ENCODE measurements at places on chromosomes 7 and 10.

DNA sequence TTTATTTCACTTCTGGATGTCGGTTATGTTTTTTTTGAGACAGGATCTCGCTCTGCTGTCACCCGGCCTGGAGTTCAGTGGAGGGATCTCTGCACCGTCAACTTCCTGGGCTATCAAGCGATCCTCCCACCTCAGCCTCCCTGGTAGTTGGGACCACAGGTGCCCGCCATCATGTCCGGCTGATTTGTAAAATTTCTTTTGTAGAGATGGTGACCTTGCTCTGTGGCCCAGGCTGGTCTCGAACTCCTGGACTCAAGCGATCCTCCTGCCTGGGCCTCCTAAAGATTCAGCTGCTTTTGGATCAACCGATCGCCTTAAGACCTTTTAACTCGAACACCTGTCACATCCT lies 606 bp upstream of the RABGEF1 start:
- DNase-seq: no peak

GRCh38 chr7:8491106-8491505 lies 57.7 kb downstream of the NXPH1 start:
- DNase-seq: no peak

GRCh38 chr10:89954787-89955566 lies 253.6 kb downstream of the KIF20B start:
- DNase-seq: no peak

GRCh38 chr10:127534074-127534473 lies 15.0 kb upstream of the NPS start:
- DNase-seq: no peak

GRCh38 chr10:32266979-32267378 lies 80.0 kb downstream of the EPC1 start:
- DNase-seq: no peak

- DNase-seq: no peak
These were observed 749.4 kb downstream of the SUGCT start for GRCh38 chr7:40884241-40884640.

GRCh38 chr7:73397521-73398281 lies 35.9 kb upstream of the FZD9 start:
- DNase-seq: no peak

DNA sequence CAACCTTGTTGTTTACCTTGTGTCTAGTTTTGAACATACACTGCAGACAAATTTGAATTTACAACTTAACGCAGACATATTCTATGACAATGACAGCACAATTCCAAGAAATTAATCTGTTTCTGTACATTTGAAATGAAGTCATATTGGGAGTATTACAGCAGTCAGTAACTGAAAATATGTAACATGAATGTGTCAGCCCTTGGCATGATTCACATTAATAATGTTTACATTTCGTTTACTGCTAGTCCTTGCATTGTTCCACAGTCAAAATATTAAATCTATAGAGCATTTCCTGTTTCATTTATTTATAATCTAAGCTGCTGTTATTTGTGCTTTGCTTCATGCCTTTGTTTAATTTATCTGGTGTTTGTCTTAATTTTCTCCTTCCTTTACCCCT lies 80.4 kb downstream of the NOC3L start:
- no peak for DNase-seq

DNA sequence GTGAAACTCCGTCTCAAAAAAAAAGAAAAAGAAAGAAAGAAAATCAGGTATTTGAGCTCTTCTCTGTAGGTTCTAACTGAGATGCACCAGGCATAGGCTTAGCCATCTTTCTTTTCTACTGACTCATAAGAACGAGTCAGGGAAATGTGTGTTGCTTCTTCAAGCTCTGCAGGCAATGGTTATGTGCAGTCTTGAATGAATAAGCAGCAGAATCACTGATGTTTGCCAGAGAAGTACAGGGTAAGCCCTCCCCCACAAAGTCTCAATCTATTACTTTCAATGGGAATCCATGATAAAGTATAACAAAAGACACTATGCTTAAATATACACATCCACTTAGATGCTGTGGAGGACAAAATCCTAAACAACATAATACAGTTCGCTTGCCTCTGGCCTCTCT lies 239.2 kb downstream of the PARD3 start:
- no peak for DNase-seq

DNA sequence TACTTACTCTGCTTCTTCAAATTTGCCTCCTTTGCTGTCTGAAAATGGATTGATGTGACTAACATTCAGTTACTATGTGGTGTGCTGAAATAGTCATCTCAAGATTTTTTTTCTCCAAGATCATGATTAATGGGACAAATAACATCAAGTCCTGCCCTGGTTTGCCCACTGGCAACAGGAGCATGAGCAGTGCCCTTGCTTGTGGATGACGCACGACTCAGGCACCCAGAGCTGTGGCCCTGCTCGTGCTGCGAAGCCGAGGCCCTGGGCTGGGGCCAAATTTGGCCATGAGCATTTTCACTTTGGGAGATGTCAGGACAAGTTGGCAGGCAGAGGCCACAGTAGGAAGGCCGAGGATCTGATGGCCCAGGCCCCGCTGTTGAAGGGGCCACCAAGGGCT lies 239.8 kb upstream of the IGFBP3 start:
- DNase-seq: no peak

- no peak for DNase-seq
These were observed 59.8 kb downstream of the ARID5B start for GRCh38 chr10:61961278-61961677.

DNA sequence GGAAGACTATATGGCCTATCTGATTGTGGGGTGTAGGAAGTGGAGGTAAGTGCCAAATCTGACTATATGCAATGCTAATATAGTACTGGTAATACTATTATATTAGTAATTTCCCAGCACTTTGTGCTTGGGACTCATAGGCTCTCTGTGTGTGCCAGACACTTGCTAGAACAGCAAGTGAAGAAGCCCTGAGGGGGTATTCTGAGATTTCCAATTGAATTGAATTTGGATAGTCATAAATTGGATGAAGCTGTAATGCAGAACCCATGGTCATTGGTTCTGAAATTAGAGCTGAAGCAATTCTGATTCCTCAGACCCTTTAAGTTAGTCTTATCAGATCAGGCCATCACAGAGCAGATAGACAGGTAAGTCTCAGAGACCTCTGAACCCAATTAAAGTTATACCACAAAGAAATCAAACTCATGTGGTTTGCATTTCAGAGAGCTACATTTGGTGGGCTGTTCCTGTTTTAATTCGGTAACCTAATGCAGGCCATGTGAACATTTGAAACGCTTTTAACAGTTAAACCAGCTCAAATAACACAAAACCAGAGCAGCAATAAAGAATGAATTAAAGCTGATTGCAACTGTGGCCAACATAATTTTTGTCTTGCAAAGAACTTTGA lies 179.5 kb downstream of the CREB5 start:
- no peak for DNase-seq

DNA sequence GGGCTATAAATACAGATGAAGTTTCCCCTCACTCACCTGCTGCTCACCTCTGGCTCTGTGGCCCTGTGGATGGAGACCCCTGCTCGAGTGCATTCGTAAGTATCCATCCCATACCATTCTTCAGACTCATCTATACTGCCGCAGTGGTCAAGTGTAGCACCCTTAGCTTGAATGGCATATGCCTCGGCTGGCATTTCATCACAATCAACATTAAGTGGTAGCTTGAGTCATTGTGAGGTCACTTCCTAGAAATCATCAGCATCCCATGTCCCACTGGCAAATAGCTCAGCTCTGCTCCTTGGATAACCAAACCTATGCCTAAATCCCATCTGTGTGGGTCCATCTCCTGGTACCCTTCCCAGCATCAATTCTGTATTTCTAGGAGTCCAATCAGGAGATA lies 38.2 kb downstream of the MDH2 start:
- no peak for DNase-seq

DNA sequence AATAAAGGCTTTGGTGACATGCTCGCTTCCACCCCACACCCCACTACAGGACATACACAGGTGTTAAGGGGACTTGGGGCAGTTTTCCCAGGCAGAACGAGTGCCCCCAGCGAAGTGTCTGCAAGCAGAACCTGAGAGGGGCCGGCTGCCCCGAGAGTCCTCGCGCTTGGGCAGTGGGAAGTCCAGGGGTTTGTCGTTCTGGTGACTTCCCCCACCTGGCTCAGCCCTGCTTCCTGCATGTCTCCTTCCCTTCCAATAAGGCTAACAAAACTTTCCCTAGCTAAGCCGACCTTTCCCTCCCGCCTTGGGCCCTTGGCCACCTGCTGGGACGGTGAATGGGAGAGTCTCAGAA lies 916 bp downstream of the VWA2 start:
- no peak for DNase-seq

- DNase-seq: no peak
These were observed 88.4 kb downstream of the ABCA13 start for GRCh38 chr7:48259463-48260280.

- no peak for DNase-seq
These were observed 10.4 kb downstream of the HTR7 start for GRCh38 chr10:90847436-90847835.

- DNase-seq: no peak
These were observed 29.8 kb downstream of the NPY start for GRCh38 chr7:24313777-24314176.

DNA sequence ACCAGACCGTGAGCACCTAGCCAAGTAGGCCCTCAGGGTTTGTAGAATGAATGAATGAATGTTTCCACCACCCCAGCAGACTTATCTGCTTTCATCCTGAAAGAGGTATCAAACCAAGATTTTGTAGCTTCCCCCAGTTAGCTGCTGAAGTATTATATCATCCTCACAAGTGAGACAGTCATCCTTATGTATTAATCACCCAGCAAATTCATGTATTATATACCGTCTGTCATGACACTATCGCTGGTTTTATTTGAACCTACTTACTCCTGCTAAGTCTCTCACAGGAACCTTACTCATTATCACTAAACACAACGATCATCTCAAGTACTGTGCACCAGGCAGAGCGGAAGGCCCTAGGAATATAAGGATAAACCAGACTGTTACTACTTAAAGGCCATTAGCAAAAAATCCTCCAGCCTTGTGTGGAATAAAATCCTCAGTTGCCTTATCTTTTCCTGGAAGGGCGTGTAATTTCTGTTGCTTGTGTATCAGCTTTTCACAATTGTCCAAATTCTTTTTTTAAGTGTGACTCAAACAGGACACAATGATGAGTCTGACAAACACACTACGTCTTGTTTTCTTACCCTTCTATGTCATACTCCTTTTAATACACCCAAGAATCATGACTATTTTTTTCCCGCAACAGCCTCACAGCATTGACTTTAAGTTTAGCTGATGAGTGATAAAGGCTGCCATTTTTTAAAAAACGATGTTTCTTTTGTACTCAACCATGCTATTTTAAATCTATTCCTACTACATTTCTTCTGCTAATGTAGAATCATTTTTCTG lies 176.1 kb upstream of the KLF14 start:
- DNase-seq: no peak

GRCh38 chr7:94296881-94297280 lies 97.8 kb upstream of the COL1A2 start:
- DNase-seq: no peak

GRCh38 chr10:77820349-77820748 lies 106.2 kb downstream of the DLG5 start:
- no peak for DNase-seq

DNA sequence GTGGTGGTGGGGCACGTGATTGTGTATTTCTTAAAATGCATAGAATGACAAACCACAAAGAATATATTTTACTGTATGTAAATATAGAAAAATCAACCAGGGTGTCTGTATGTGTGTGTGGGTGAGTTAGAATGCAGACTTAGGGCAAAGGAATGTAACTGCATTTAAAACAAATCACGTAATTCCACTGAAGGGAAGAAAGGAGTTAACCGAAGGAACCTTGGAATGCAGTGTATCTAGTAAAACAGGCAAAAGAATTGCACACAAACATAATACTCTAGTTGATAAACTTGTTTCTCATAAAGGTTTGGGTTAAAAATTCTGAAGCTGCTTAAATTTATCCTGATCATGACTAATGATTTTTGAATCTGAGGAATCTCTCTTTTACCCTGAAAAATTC lies 134.9 kb downstream of the ADRA2A start:
- no peak for DNase-seq

GRCh38 chr10:97733256-97733655 lies 3.7 kb upstream of the ZFYVE27 start:
- DNase-seq: no peak

- DNase-seq: no peak
These were observed 14.8 kb downstream of the CPA5 start for GRCh38 chr7:130359276-130359857.

- no peak for DNase-seq
These were observed 134.6 kb downstream of the GRM3 start for GRCh38 chr7:86778271-86778670.

GRCh38 chr7:27478084-27478483 lies 184.6 kb downstream of the HIBADH start:
- DNase-seq: no peak

GRCh38 chr7:158685693-158686092 lies 18.9 kb downstream of the NCAPG2 start:
- no peak for DNase-seq

GRCh38 chr7:138008588-138009349 lies 6.9 kb upstream of the CREB3L2 start:
- DNase-seq: no peak

GRCh38 chr7:155750255-155751125 lies 61.8 kb downstream of the SHH start:
- no peak for DNase-seq

DNA sequence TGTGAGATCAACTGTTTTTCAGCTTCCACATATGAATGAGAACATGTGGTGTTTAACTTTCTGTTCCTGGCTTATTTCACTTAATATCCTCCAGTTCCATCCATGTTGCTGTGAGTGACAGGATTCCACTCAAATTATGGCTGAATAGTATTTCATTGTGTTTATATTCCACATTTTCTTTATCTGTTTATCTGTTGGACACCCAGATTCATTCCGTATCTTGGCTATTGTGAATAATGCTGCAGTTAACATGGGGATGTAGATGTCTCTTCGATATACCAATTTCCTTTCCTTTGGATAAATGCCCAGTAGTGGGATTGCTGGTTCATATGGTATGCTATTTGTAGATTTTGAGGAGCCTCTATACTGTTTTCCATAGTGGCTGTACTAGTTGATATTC lies 47.9 kb downstream of the GALNT11 start:
- DNase-seq: no peak

DNA sequence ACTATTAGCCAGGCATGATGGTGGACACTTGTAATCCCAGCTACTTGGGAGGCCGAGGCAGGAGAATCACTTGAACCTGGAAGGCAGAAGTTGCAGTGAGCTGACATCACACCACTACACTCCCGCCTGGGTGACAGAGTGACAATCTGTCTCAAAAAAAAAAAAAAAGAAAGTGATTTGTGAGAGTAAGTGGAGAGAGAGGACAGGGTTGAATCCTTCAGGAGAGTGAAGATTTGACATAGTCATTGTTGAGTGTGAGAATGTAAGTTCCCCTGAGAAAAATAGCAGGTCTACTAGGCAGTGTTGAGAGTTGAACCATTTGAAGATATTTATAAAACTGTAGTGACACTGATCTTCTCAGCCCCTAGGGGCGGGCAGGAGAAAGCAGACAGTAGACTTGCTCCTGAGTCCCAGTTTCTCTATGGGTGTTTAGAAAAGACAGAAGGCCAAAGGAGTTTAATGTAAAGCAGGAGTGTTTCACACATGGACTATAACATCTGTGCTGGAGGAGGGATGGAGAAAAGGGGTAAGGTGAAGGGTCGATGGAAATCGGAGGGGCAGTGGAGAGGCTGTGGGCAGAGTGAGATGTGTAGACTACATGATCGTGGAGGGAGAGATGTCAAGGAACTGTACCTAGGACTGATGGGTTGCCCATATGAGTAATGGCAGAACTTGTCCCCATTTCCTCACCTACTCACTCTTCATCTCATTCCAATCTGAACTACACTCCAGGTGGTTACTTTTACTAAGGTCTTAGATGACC lies 13.7 kb upstream of the LAMB4 start:
- no peak for DNase-seq

- DNase-seq: no peak
These were observed 8.7 kb downstream of the ECD start for GRCh38 chr10:73159038-73159648.

Data from NCI-H510A (cell line).